ENCODE measurements at places on chromosomes 1 and 21. TPM values are rescaled to one million over a fixed set of nuclear protein-coding genes. Genes with fewer than 3 reads are reported as not detected.

DNA sequence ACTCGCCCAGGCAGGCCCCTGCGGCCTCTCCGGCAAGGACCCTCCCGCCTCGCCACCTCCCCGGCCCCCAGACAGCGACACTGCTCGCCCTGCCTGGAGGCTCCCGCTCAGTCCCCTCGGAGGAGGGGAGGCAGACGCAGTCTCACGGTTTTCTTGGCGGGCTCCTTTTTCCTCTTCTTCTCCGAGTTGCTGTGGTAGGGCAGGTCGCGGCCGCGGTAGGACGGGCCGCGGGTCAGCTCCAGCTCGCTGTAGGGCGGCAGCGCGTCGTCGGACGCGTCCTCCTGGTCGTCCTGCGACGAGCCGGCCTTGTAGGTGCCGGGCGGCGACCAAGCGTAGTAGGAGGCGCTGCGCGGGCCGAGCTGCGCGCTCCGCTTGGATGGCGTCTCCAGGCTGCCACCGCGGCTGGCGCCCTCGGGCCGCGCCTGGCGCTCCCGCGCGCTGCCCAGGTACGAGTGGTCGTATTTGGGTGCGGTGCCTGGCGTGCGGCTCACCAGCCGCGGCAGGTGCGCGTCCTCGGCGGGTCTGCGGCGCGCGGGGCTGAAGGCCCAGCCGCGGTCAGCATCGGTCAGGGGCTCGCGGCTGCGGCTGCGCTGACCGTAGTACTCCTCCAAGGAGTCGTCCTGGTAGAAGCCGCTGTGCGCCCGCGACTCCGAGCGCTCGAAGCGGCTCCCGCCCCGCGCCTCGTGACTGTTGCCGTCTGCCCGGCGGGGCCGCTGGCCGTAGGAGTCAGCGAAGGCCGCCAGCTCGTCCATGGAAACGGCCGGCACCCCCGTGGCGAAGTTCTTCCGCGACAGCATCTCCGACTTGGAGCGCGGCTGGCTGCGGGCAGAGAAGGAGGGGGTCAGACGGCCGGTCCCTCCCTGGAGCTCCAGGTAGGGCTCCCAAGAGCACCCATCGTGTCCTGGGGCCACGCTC is 44.8 kb upstream of the TADA1 start:
- peak overlapping the region; percentile 37 for H3K4me3 ChIP-seq
- DNase-seq: no peak
- H3K36me3 ChIP-seq: no peaks in the 10 kb centered on the region
- peaks cover 6% of the 10 kb centered on the region for H3K4me1 ChIP-seq
- H3K27me3 ChIP-seq: no peaks in the 10 kb centered on the region
- no peak overlapping the region for H3K27ac ChIP-seq

The SPSB1 gene
- total RNA-seq: 30.0 TPM

The YBEY gene
- total RNA-seq: 50.7 TPM

DNA sequence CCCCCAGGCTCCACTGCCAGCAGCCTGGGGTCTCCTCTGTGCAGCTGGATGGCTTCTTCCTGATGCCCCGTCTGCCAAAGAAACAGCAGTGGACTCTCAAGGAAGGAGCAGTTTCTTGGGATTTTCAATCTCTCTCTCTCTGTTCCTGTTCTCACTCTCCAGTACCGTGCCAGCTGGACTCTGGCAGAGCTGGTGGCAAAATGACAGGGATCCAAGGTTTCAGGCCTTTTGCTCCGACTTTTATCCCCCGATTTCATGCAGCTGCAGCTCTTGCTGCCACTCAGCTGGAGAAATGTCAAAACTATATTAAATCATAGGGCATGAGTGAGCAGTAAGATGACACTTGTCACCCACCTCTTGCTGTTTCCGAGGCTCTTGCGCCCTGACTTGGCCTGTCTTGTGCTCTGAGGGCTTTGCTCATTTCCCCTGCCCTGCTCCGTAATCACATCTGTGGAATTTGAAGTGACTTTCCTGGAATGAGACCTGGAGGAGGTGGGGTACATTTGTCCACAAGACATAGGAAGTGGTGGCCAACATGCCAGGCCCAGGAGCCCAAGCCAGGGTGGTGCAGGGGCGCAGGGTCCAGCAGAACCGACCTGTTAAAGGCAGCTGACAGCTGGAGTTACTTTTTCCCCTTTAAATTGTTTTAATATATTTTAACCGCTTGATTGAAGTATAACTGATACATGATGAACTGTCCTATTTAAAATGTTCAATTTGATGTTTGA is 576.2 kb downstream of the PTPRU start:
- H3K4me3 ChIP-seq: no peak overlapping the region
- no peaks in the 10 kb centered on the region for H3K4me1 ChIP-seq
- H3K27ac ChIP-seq: no peak overlapping the region
- no peaks in the 10 kb centered on the region for H3K27me3 ChIP-seq
- no peaks in the 10 kb centered on the region for H3K36me3 ChIP-seq

DNA sequence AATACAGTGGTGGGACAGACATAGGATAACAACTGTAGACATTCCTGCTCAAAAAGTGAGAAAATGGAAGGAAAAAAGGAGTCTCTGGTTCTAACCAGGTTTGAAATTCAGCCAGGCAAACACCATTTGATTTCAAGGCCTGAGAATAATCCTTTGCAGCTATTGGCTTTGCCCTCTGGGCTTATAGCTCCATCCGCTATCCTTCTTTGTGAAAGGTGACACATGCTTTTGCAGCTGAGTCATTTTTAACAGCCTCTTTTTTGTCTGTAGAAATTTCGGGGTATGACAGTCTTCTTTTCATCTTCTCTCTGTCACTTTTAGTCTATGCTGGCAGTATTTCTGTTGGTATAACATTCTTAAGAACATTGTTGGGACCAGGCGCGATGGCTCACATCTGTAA is 16.2 kb downstream of the SDHC start:
- no peaks in the 10 kb centered on the region for H3K4me1 ChIP-seq
- H3K4me3 ChIP-seq: no peak overlapping the region
- H3K27ac ChIP-seq: no peak overlapping the region
- no peaks in the 10 kb centered on the region for H3K27me3 ChIP-seq
- no peaks in the 10 kb centered on the region for H3K36me3 ChIP-seq

GRCh38 chr21:45308194-45309068 is 20.7 kb upstream of the POFUT2 start:
- no peak for DNase-seq
- no peaks in the 10 kb centered on the region for H3K27me3 ChIP-seq
- H3K4me1 ChIP-seq: peaks cover 41% of the 10 kb centered on the region

DNA sequence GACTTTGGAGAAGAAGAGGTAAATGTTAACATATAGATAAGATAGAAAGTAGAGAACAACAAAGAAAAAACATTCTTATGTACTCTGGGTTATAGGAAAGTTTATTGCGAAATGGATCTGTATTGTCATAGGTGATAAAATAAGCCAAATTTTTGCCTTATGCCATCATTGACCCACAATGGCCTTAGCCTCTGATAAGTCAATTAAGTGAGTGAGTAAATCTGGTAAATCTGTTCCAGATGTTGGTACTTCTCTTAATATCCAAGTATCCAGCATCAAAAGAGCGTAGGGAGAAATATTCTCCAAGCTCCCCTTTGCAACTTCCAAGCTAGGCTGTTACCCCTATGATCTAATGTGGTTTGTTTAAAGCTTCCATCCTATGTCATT is 38.3 kb upstream of the CLCA4 start:
- no peaks in the 10 kb centered on the region for H3K27me3 ChIP-seq
- H3K36me3 ChIP-seq: no peaks in the 10 kb centered on the region
- no peaks in the 10 kb centered on the region for H3K4me1 ChIP-seq
- DNase-seq: no peak
- H3K4me3 ChIP-seq: no peak overlapping the region

GRCh38 chr1:203351037-203351625 is at the start of gene FMOD:
FMOD (minus strand) TSS chr1:203351122; CDS start chr1:203348270, 2,852 bp downstream.
- peak; percentile 50 for DNase-seq
- H3K27me3 ChIP-seq: no peaks in the 10 kb centered on the region
- peak within 1 kb of the TSS; percentile 6 for H3K4me3 ChIP-seq
- no peaks in the 10 kb centered on the region for H3K36me3 ChIP-seq
- no peaks in the 10 kb centered on the region for H3K4me1 ChIP-seq
- no peak within 1 kb of the TSS for H3K27ac ChIP-seq

The TESK2 gene
- 20.9 TPM for total RNA-seq

Data from testis (tissue), 5 donors.